Psoas muscle (tissue), 8 donors: ENCODE measurements at places on chromosomes 1 and 21. TPM values are rescaled to one million over a fixed set of nuclear protein-coding genes. Genes with fewer than 3 reads are reported as not detected.

GRCh38 chr1:203421246-203421645, 54.4 kb upstream of the PRELP start:
- DNase-seq: no peak

PYHIN1 gene
- not detected for total RNA-seq

KRTAP19-6 gene
- not detected for total RNA-seq

GRCh38 chr1:98669355-98670296, 8.1 kb downstream of the SNX7 start:
- DNase-seq: no peak

CD1C gene
- 0.47 TPM for total RNA-seq

OR2T2 gene
- not detected for total RNA-seq

TCHH gene
- not detected for total RNA-seq

- no peak for DNase-seq
Measured at GRCh38 chr1:117540532-117540931, 65.3 kb upstream of the TENT5C start.

DNA sequence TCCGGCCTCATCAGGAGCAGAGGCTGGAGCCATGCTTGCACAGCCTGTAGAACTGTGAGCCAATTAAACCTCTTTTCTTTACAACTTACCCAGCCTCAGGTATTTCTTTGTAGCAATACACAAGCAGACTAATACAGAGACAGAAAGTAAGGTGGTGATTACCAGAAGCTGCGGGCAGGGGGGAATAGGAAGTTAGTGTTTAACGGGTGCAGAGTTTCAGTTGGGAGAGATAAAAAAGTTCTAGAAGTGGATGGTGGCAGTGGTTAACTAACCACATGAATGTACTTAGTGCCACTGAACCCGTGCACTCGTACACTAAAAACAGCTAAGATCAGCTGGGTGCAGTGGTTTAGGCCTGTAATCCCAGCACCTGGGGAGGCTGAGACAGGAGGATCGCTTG, 80.4 kb upstream of the TARDBP start:
- no peak for DNase-seq

GRCh38 chr1:164564378-164564777, 5.4 kb downstream of the PBX1 start:
- no peak for DNase-seq

- no peak for DNase-seq
Measured at GRCh38 chr1:51756290-51756689, 122.2 kb downstream of the NRDC start.

DNA sequence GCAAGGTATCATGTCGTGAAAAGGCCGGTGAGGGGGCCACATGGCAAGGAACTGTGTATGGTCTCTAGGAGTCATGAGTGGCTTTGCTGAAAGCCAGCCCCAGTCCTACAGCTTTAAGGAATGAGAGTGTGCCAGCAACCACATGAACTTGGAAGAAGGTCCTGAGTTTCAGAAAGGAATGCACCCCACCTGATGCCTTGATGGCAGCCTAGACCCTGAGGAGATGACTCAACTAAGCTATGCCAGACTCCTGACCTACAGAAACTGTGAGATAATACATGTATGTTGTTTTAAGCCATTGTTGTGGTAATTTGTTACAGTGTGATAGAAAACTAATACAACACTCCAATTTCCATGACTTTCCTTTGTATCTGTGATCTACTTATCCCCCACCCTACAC, 33.5 kb upstream of the AKT3 start:
- no peak for DNase-seq

DNA sequence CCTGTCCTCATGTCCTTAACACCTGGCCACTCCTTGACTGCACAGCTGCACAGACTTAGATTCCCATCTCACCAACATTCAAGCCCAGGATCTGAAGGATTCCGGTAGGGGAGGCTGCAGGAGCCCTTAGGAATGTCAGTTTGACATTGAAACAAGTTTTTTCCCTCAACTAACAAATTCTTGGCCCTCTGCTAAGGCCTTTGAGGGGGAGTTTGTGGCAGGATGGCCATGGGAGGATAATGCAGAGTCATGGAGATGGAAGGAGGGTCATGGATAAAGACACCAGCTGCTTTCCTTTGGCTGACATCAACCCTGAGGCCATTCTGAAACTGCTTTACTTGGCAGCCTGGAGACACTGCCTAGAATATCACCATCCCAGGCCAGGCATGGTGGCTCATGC, 63.4 kb upstream of the PPP2R5A start:
- DNase-seq: no peak

SPRR1A gene
- not detected for total RNA-seq

DNA sequence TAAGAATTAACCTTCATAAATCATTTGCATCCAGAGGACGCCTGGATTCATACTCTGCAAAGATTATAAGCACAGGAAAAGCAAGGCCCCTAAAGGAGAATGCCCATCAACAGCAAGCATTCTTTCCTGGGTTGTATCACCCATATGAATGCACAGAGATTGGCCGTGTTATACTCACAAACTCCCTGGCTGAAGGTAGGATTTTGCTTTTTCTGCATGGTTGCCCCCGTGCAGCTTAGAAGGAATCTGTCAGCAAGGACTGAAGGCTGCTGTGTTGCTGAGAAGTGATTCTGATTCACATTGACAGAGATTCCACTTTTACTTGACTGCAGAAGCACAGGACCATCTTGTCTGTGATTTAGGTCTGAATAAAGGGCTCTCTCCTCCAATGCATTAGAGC, 283.0 kb downstream of the LRRIQ3 start:
- DNase-seq: no peak

- no peak for DNase-seq
Measured at GRCh38 chr1:30817077-30817438, 59.5 kb upstream of the LAPTM5 start.

GRCh38 chr21:45179568-45180245, 105.3 kb downstream of the ADARB1 start:
- no peak for DNase-seq

DNA sequence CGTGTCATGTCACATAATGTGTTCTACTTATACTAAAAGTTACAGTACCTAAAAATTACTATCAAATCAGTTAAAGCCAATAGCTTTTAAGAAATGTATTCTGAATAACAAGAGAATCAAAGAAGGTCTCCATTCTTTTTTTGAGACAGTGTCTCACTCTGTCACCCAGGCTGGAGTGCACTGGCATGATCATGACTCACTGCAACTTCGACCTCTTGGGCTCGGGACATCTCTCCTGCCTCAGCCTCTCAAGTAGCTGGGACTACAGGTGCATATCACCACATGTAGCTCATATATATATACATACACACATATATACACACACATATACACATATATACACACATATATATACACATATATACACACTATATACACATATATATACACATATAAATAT, 20.1 kb downstream of the COP1 start:
- no peak for DNase-seq
